Bronchus fibroblast of lung (primary cell): ENCODE measurements at places on chromosomes 7 and 10. TPM values are rescaled to one million over a fixed set of nuclear protein-coding genes. Genes with fewer than 3 reads are reported as not detected.

The SSMEM1 gene
- 0.15 TPM in 1 of 2 replicates, not detected in the other for total RNA-seq

The DYDC2 gene
- total RNA-seq, result not detected in 2 replicates

The NRG3 gene
- total RNA-seq, result not detected in 2 replicates

The STEAP2 gene
- total RNA-seq, result 5.5 and 6.8 TPM in 2 replicates

The KIAA1217 gene
- 3.9 and 5.2 TPM in 2 replicates for total RNA-seq

The FFAR4 gene
- not detected in 2 replicates for total RNA-seq

The GIMAP8 gene
- not detected in 2 replicates for total RNA-seq

The TAS2R5 gene
- total RNA-seq, result not detected in 2 replicates

The ACTR3C gene
- total RNA-seq, result 0.17 and 0.45 TPM in 2 replicates

The PNPLA8 gene
- total RNA-seq, result 13.8 and 18.5 TPM in 2 replicates

The EPHB6 gene
- total RNA-seq, result 6.6 and 7.4 TPM in 2 replicates

The CHAT gene
- not detected in 2 replicates for total RNA-seq

The PGAM2 gene
- total RNA-seq, result 0.15 TPM in 1 of 2 replicates, not detected in the other

The GPR26 gene
- total RNA-seq, result not detected in 2 replicates

The KAZALD1 gene
- 11.0 and 11.8 TPM in 2 replicates for total RNA-seq

The JCAD gene
- 1.8 and 2.0 TPM in 2 replicates for total RNA-seq

The KCND2 gene
- total RNA-seq, result under 0.01 and 0.17 TPM in 2 replicates

The PNLIPRP1 gene
- not detected in 2 replicates for total RNA-seq

The NUTM2D gene
- total RNA-seq, result 1.0 and 1.3 TPM in 2 replicates

The OPTN gene
- total RNA-seq, result 22.9 and 27.2 TPM in 2 replicates

The BEND7 gene
- 0.34 and 0.74 TPM in 2 replicates for total RNA-seq

The PARP12 gene
- 8.8 and 9.8 TPM in 2 replicates for total RNA-seq

The CDC14C gene
- total RNA-seq, result not detected in 2 replicates

The FKBP6 gene
- total RNA-seq, result not detected in 2 replicates

The SEC24C gene
- total RNA-seq, result 62.7 and 70.6 TPM in 2 replicates

The GPR85 gene
- total RNA-seq, result 4.6 and 5.2 TPM in 2 replicates

The EGFR gene
- total RNA-seq, result 39.8 and 42.0 TPM in 2 replicates

The IL2RA gene
- not detected in 2 replicates for total RNA-seq

The NPTX2 gene
- 0.45 and 0.50 TPM in 2 replicates for total RNA-seq

The GNGT1 gene
- total RNA-seq, result not detected in 2 replicates

The LOXL4 gene
- total RNA-seq, result 10.0 and 12.4 TPM in 2 replicates

The TRIM74 gene
- total RNA-seq, result under 0.01 TPM in 1 of 2 replicates, not detected in the other

The CYP17A1 gene
- 0.17 TPM in 1 of 2 replicates, not detected in the other for total RNA-seq

The FGFR2 gene
- 0.34 TPM in 1 of 2 replicates, not detected in the other for total RNA-seq

The MMRN2 gene
- 0.89 and 1.8 TPM in 2 replicates for total RNA-seq

The SFRP4 gene
- total RNA-seq, result not detected in 2 replicates

The SPDYE2 gene
- not detected in 2 replicates for total RNA-seq

The PWWP2B gene
- 4.2 and 4.5 TPM in 2 replicates for total RNA-seq

The NSMCE4A gene
- 55.7 and 64.7 TPM in 2 replicates for total RNA-seq

The NDUFB2 gene
- total RNA-seq, result 412 and 426 TPM in 2 replicates

The HYAL4 gene
- total RNA-seq, result not detected in 2 replicates

The NEUROG3 gene
- not detected in 2 replicates for total RNA-seq

The ADRA2A gene
- total RNA-seq, result not detected in 2 replicates

The MYO1G gene
- under 0.01 TPM in 1 of 2 replicates, not detected in the other for total RNA-seq

The FAM237B gene
- not detected in 2 replicates for total RNA-seq

The HTR7 gene
- total RNA-seq, result 2.1 and 2.7 TPM in 2 replicates

The ALOX5 gene
- not detected in 2 replicates for total RNA-seq

The COPG2 gene
- 23.3 and 23.9 TPM in 2 replicates for total RNA-seq

The ASB4 gene
- total RNA-seq, result not detected in 2 replicates

The SHTN1 gene
- total RNA-seq, result 0.67 and 0.74 TPM in 2 replicates

The DENND2A gene
- total RNA-seq, result 3.2 and 4.3 TPM in 2 replicates

The GPNMB gene
- total RNA-seq, result 13.8 and 14.7 TPM in 2 replicates

The GJD4 gene
- not detected in 2 replicates for total RNA-seq

The BTBD16 gene
- not detected in 2 replicates for total RNA-seq

The ENO4 gene
- under 0.01 and 0.17 TPM in 2 replicates for total RNA-seq
